ENCODE measurements at places on chromosomes 16 and 17. TPM values are rescaled to one million over a fixed set of nuclear protein-coding genes. Genes with fewer than 3 reads are reported as not detected.

- no peak for DNase-seq
These were observed 79.0 kb downstream of the NFAT5 start for GRCh38 chr16:69644790-69645189.

Gene NLRC3
- total RNA-seq = 1.4 TPM

- DNase-seq = peak; percentile 60
These were observed 667.4 kb upstream of the SALL1 start for GRCh38 chr16:51818342-51818944.

Gene TLCD1
- total RNA-seq = 16.8 TPM

DNA sequence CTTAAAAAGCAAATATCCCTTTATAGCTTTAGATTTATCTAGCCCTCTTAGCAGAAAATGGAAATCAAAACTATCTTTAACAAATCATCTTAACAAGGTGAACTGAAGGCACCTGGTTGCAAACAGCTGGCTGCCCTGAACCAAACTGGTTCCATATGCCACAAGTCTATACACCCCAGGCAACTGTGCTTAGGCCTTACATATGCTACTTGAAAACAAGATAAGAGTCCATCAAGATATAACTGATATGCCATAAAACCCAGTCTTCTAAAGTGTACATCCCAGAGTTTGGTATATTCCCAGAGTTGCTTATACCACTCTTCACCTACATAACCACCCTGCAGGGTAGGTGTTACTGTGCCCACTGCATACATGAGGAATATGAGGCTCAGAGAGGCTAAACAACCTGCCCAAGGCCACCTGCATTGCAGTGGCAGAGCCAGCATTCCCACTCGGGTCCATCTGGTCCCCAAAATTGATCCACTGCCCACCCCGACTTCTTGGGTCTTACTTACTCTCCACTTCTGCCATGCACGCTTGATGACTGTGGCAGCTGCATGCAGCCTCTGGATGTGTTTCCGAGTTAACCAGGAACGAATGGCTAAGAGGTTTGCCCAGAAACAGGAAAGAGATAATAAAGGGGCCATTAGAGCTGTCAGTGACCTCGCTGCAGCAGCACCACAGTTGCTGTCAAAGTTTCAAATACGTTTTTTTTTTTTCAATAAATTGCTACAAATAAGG, 12.2 kb downstream of the ZNHIT3 start:
- no peak for DNase-seq

Gene RNU2-1
- 3,750 TPM for total RNA-seq

DNA sequence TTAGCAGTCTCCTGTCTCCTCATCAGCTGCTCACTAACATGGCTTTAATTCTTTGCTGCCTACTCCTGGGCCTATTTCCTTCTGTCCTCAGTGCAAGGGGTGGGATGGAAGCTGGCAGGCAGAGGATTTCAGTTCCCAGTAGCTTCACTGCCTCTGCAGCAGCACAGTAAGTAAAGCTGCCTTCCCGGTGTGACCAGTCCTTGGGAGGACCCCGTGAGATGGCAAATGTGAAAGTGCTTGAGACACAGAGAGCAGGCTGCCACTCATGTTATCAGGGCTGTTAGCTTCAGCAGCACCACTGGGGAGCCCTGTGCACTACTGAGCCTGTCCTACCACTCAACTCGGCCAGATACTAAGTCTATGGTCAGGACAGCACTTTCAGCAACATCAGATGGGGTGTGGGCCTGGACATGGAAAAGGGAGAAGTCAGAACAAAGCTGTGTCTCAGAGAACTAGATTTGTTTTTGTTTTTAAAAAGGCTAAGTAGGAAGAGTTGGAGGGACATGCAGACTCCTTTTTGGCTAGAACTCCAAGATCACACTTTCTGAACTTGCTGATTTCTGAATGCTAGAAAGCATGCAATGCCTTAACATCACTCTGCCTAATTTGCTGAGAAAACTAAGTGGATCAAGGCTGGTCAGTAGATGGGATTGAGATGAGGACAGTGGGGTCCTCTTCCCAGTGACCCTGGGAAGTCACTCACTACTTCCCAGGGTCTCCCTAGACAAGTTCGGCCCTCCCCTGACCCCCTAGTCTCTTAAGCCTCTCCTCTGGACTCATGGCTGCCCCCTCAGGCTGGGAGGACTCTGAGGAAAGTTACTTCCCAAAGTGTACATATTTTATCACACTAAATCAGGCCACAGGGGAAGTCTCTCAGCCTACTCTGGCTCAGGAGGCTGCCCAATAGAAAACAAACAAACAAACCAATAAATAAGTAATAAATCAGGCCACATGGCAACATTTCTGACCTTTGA, 1.1 kb downstream of the ACSF2 start:
- peak; percentile 63 for DNase-seq

DNA sequence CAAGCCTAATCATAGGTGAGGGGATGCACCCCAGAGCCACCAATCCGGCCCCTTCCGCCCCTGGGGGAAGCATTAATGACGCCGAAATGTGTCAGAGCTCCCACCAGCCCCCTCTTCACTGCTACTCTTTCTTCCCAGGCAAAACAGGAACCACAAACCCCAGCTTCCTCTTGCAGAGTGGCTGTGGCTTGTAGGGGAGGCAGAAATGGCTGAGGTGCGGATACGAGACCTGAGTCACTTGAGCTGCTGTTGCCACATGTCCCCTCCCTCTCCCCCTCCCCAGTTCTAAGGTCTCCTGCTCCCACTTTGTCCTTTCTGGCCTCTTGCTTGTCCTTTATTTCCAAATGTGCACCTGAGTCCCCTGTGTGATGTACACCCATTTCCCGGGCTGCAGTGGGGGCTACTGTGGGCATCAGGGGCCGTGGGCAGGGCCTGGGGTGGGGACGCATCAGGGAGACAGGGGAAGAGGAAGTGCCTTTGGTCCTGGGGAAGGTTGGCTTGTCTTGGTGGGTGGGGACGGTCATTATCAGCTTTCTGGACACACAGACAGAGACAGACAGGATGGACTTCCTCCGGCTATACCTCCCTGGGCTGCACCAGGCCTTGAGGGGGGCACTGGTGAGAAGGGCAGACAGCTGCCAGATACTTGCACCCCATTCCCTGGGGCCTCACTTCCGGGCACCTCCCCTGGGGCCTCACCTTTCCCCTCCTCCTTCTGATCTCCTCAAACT, at the start of gene APOBR:
APOBR (plus strand) TSS at position 523 of the 731 bp plus-strand sequence; CDS start at position 562, 39 bp downstream.
- DNase-seq = peak; percentile 87

GRCh38 chr17:61570118-61570517, 20.9 kb downstream of the NACA2 start:
- no peak for DNase-seq

Gene ABCC12
- not detected for total RNA-seq

Gene SMTNL2
- total RNA-seq = 0.12 TPM

DNA sequence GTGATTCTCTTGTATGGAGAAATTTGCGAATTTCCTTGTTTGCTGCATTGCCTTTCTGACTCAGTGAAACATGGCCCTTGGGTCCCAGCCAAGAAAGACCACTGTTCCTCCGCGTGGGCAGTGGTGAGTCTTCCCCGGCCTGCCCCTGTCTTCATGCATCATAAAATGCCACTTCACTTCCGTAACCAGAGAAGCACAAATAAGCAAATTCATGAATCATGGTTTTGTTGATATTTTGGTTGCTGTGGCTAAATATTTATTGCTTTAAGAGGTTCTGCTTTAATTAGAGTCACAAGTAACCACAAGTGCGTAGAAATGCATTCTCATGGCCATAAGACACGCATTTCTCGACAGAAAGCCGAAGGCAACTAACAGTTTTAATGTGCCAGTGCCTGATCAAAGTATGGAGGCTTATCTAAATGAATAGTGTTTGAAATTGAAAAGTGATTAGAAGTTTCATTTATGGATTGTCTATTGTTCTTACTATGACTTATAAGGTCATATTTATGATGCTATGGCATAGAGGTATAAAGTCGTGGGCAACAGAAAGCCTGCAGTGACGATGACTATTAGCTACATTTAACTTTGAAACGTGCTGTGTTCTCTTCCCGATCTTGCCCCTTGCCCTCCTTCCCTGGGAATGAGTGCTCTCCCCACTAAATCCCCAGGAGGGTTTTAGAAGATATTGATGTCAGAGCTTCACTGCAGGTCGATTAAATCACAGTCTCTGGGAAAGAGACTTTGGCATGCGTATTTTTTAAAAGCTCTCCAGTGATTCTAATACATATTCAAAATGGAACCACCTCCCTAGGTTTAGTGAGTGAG, 76.0 kb downstream of the WIPI1 start:
- DNase-seq = no peak

- DNase-seq = no peak
These were observed 52.7 kb downstream of the IRX6 start for GRCh38 chr16:55376567-55377167.

- DNase-seq = peak; percentile 47
These were observed 13.8 kb upstream of the MC1R start for GRCh38 chr16:89904606-89905510.

DNA sequence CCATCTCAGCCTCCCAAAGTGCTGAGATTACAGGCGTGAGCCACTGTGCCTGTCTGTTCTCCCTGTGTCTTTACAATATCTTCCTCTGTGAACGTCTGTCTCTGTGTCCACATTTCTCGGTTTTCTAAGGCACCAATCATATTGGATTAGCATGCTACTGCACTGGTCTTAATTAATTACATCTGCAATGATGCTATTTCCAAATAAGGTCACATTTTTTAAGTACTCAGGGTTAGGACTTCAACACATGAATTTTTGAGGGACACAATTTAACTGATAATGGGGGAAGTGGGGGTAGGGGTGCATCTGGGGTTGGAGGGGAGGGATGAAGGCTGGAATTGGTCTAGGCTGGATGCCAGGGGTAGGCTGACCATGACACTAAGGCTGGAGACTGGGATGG, 102.6 kb downstream of the N4BP1 start:
- no peak for DNase-seq

DNA sequence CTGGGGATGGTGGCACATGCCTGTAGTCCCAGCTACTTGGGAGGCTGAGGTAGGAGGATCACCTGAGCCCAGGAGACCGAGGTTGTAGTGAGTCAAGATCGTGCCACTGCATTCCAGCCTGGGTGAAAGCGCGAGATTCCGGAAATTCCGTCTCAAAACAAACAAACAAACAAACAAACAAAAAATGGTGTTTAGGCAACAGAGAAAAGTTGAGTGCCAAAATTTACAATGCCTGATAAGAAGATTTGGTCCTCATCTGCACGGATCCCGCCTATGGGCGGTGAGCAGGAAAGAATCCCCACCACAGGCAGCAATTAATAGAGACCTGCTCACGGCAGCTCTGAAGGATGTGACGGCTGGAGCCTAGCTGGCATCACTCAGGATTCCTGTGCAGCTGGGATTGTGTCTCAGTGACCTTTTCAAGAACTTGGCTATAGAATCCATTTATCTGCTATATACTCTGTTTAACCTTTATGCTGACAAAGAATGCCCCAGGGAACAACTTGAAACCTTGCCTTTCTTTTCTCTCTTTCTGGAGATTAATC, 14.0 kb upstream of the TEX2 start:
- DNase-seq = no peak

GRCh38 chr17:76491271-76492122, 9.7 kb downstream of the RHBDF2 start:
- DNase-seq = peak; percentile 72

Gene ULK2
- total RNA-seq = 8.5 TPM

GRCh38 chr17:78769196-78769773, 12.8 kb downstream of the CYTH1 start:
- no peak for DNase-seq

Gene CDH3
- total RNA-seq = 0.38 TPM

DNA sequence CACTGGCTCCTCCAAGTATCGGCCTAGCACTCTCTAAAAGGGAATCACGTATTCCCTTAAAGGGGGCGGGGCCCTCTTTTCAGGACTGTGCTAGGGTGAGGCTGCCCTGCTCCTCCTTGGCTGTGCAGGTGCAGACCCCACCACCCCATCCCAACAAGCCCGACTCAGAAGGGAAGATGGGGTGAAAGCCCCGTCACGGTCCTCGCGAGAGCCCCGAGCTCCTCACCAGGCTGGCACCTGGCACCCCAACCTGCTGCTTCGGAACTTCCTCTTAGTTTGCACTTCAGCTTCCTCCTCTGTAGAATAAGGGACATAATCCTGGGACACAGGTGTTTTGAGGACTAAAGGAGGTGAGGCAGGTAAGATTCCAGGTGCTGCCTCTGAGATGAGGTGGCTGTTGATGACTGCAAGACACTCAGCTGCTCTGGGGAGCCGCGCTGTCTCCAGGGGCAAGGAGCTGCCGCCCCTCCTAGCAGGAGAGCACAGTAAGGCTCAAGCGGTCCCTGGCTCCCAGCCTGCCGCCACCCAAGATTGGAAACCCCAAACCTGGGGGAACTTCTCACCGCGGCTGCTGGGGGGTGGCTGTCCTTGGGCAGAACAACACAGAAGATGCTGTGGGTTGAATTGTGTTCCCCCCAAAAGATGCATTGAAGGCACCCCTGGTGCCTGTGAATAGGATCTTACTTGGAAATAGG, 88.8 kb downstream of the MGAT5B start:
- peak; percentile 15 for DNase-seq

Gene HYDIN
- total RNA-seq = 0.80 TPM

DNA sequence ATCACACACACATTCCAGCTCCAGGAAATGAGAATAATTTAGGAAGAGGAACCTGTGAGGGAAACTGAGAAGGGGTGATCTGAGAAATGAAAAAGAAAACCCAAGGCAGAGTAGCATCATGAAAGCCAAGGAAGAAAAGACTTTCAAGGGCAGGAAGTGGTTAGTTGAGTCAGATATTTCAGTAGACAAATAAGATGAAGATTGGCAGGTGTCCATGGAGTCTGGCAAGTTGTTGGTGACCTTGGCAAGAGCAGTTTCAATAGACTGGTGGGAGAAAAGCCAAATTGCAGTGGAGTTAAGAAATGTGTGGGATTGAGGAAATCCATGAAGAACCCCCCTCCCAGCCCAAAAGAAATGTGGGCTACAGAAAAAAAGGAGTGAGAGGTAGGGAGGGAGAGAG, 10.7 kb downstream of the GNAO1 start:
- DNase-seq = no peak

GRCh38 chr17:31596382-31597323, 205.2 kb downstream of the RAB11FIP4 start:
- peak; percentile 19 for DNase-seq

DNA sequence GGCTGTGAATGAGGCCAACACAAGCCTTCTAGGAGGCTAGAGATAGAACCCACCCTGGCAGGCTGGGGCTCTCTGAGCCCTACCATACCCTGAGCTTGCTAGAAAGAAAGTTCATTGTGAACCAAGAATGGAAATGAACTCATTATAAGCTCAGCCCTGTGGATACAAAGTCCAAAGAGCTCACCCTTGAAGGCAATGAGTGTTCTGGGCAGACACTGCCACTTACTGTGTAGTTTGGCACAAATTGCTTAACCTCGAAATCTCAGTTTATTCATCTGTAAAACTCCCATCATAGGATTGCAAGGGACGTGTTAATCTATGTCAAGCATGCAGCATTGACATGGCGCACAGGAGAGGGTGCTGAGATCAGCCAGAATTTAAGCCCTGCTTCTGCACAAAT, 5.5 kb downstream of the KDM8 start:
- DNase-seq = no peak

Gene FTSJ3
- total RNA-seq = 29.4 TPM

Gene MPO
- total RNA-seq = not detected

GRCh38 chr16:12095275-12096156, 119.0 kb downstream of the SNX29 start:
- DNase-seq = no peak

Gene TMC8
- 11.4 TPM for total RNA-seq

- DNase-seq = no peak
These were observed 116.4 kb upstream of the RCVRN start for GRCh38 chr17:10021272-10021984.

- DNase-seq = no peak
These were observed 33.2 kb downstream of the IRX6 start for GRCh38 chr16:55357241-55357640.

Data from mucosa of descending colon (tissue), 3 donors.